DMS 273 treated with DMSO at 0.1 percent for 48 hours (cell line): ENCODE measurements at places on chromosomes 1 and 21.

GRCh38 chr21:46100020-46100419, 2.1 kb downstream of the COL6A2 start:
- DNase-seq = no peak

DNA sequence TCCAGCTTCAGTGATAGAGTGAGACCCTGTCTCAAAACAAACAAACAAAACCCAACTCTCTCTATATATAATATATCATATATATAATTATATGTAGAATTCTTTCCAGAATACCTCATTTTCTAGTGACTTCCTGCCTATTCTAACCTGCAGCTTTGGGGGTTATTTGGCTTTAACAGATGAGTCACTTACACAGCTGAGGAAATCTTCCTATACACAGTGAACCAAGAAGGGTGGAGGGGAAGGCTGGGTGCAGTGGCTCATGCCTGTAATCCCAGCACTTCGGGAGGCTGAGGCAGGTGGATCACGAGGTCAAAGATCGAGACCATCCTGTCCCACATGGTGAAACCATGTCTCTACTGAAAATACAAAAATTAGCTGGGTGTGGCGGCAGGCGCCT, 9.2 kb downstream of the RAB29 start:
- DNase-seq = no peak

DNA sequence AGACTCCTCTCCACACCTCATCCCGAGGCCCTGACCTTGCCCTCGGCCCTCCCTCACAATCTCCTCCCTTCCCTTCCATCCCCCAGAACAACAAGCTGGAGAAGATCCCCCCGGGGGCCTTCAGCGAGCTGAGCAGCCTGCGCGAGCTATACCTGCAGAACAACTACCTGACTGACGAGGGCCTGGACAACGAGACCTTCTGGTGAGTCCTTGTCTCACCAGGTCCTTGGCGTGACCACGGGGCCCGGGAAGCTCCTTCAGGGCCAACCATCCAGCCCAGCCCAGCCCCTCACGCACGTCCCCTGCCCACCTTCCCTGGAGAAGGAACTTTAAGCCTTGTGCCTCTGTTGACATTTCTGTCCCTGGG, 15.6 kb downstream of the PODN start:
- no peak for DNase-seq

GRCh38 chr1:226092965-226093364, 30.4 kb downstream of the H3-3A start:
- no peak for DNase-seq
